Eye (tissue), 1 donor: ENCODE measurements at places on chromosomes 4 and X.

- DNase-seq = no peak
These were observed 511.3 kb upstream of the PCDH7 start for GRCh38 chr4:30208731-30209435.

DNA sequence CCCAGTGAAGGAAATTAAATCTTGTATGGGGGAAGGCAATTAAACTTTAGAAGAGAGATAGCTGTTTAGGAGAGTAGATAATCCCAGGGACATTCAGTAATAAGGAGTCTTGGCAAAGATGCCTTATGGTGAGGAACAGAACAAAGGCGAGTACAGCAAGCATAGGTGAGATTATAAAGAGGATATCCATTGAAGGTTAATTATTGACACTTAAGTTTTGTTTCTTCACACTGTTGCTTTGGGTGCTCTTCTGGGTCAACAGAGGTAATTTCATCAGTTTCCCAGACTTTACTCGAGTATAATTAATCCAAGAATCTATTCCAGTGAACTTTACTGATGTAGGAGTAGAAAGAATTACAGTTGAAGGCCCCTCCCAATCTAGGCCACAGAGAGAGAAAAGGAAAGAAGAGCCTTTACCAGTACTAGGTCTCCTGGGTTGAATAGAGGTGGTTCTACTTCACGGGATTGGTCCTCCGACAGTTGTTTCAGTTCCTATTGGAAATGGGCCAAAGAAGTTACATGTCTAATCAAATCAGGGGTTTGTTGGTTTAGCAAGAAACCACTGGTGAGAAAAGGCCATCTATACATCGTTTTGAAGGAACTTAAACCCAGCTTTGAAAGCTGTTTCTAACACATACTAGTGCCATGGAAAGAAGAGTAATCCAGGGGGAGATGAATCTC lies 27.2 kb downstream of the EPGN start:
- no peak for DNase-seq

- DNase-seq = no peak
These were observed 19.7 kb downstream of the OCRL start for GRCh38 chrX:129559783-129560182.

DNA sequence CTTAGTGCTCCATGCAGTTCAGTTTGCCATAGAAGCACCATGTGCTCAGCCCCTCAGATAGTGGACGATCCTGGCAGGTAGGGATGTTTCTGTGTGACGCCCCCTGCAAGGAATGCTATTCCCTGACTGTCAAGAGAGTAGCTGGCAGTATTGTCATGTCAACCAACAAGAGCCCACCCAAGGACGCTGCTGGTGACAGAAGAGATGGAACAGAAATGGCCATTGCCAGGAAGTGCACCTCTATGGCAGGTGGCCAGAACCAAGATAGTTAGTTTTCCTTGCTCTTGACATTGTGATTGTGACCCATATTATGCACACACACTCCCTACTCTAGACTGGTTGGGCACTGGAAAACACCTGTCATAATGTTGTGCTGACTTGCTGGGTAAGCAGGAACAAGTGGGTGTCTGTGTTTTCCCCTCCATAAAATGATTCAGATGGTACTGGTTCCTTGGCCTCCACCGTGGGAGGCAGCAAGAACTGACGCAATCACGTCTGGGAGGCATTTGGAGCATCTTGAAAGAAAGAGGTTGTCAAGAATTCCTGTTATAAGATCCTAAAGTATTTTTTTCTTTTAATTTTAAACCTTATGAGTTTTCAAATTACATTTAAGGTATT lies 507.9 kb downstream of the MID1IP1 start:
- DNase-seq = no peak

- no peak for DNase-seq
These were observed 89.4 kb upstream of the PPP2R3B start for GRCh38 chrX:475926-476723.

DNA sequence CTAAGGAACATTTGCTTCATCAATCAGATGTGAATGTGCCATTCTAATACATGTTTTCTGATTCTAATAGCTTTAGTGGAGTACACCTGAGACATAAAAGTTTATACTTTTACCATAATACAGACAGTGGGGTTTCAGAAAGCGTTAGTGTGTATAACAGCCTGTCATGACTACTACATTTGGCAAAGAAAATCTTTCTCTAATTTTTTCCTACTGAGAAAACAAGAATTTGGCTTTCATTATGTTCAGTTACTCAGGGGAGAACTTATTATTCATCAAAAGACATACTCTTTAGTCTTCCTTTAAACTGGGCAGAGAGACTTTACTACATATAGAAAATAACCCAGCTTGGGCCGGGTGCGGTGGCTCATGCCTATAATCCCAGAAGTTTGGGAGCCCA lies 104.9 kb downstream of the PCDH18 start:
- no peak for DNase-seq

DNA sequence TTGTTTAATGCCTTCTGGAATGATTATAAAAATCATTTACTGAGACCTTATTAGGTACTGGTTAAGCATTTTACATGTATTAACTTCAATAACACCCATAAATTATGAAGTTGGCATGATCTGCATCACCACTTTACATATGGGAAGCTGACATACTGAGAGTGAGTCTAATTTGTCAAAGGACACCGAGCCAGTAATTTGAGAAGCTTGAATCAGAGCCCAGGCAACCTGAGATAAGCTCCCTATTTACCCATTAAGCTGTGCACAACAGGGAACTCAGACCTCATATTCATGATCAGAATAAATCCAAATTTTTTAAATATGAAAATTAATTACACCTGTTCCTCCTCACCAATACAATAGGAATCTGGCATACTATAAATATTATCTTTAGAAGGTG lies 247.9 kb upstream of the EPHA5 start:
- DNase-seq = no peak

GRCh38 chr4:110970642-110971041 lies 347.8 kb upstream of the PITX2 start:
- DNase-seq = no peak

- DNase-seq = no peak
These were observed 2614.2 kb downstream of the PCDH7 start for GRCh38 chr4:33334416-33334815.

DNA sequence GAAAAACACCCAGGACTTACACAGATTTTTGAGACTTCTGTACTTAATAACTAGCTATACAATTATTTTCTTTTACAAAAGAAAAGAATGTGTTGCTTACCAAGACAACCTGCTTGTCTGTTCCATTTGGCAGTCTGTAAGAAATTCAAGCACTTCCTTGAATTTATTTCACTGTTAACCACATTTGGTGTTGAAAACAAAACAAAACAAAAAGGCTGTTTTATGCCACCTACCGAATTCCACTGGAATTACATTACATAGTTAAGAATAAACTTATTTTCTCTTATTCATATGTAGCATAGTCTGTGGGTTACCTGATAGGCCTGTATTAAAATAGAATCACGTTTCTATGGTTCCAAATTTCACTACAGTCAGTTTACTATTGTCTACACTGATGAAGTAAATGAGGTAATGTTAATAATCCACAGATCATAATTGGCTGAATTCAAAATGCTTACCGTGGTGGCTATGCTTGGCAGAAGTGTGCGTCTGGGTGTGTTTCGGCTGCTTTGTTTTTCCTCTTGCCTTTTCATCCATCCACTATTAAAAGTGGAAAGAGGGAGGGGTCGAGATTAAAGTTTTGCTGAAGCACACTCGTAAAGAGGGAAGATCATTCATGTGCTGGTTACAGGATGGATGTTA lies at the start of gene TLR1:
Gene TLR1 (minus strand): TSS at position 138 of the 642 bp plus-strand sequence. CDS start 5,960 bp downstream, outside the sequence.
- peak; percentile 53 for DNase-seq

DNA sequence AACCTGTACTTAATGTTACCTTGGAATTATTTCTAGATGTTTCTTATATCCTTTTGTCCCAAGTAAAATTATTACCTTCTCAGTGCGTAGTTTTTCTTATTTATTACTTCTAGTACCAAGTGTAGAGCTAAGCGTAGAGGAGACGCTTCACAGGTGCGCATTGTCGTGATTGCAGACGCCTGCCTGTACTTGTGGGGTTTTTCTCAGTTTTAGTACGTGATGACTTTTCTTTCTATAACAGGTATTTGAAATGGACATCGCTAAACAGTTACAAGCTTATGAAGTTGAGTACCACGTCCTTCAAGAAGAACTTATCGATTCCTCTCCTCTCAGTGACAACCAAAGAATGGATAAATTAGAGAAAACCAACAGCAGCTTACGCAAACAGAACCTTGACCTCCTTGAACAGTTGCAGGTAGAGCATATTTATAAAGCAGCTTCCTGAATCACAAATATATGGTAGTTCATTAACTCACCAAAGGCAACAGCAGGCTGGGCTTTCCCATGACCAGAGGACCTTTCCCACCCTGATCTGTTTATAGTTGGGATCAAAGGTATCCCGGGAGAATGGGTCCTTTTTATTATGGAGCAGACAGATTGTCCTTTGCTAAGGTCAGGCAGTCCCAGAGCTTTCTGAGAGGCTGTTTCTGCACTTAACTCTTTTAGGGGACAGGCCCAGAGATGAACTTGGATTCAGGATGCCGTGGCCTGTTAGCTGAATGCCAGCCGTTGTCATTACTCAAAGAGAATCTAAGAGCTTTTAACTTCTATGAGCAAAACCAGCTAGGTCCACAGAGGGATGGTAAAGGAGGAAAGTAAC lies 172.9 kb downstream of the PTTG2 start:
- no peak for DNase-seq

DNA sequence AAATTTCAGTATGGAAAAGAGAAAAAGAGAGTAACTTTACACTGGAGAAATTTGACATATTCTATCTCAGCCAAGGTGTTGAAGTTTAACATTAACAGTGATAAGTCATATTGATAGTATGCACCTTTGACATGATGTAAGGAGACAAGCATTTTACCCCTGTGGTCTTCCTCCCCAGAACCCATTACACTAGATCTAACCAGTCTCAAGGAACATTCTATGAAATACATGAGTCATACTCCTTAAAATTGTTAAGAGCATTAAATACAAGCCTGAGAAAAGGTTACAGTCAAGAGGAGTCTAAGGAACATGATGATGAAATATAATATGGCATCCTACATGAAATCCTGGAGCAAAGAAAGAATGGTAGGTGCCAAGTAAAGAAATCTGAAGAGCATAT lies 1151.3 kb upstream of the IGFBP7 start:
- no peak for DNase-seq

- DNase-seq = no peak
These were observed 37.1 kb downstream of the NELFA start for GRCh38 chr4:1971456-1972200.

DNA sequence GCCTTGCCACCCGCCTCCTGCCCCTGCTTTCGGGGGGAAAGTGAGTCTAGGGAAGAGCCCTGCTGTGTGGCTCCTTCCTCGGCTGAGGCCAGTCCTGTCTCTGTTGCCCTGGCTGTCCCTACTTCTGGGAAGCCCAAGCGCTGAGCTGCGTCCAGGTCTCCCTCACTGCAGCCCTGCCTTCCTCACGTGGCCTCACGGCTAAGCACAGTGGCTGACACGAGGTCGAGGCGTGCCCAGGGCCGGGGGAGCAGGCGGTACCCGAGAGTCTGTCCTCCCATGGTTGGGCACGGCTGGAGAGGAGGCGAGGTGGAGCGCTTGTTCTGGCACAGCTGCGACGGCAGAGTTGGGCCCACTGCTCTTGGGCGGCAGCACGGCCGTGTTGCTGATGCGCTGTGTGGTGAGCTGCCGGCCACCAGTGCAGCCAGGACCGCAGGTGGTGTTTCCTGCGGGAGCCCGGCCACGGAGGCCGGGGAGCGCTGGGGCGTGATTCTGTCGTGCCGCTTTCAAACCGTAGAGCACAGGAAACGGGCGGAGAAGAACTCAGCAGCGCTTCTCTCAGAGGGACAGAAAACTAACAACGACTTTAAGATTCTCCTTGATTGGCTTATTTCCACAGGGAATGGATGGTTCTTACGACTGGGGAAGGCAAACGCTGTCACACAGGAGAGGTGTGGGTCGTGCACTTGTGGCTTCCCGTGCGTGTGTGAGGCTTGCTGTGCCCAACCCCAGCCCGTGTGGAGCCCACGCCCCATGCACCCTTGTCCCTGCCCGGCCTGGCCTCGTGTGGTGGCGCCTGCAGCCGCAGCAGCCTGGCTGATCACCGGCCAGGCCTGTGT lies 21.3 kb downstream of the MAEA start:
- DNase-seq = no peak

DNA sequence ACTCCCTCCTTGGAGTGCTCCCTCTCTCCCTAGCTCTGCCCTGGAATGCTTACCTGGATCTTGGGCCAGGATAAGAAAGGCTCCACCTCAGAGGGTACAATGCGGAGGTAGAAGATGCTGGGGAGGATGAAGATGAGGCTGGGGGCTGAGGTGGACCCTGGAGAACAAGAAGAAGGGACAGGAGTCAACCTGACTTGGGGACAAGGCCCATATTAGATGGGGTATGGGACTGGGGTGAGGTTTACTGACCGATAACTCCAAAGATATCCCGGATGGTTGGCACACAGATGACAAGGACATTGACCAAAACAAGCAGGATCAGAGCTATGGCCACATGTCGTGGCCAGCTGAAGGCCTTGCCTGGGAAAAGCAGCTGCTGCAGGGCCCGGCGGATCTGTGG lies 10.6 kb downstream of the SLC38A5 start:
- DNase-seq = no peak

DNA sequence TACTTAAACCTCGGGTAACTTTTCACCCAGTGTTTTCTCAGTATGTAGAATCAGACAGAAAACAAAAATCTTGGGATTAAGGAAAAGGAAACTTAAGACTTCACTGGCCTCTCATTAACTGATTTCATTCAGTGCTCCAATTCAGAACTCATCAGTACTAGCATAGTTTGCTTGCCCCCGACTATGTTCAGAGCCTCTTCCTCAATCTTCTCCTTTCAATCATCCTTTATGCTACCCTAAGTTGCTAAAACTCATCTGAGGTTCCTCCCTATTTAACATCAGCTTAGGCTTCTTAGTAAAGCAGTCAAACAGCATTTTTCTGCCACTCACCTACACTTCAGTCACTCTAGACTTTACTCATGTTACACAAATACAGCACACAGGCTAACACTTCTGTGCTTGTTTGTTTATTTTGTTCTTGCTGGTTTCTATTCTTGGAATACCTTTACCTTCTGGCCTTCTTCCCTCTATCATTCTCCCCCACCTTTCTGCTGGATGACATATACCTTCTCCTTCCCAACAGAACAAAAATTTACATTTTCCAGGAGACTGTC lies 163.0 kb upstream of the TLL1 start:
- peak; percentile 16 for DNase-seq

- peak; percentile 51 for DNase-seq
These were observed 261.7 kb upstream of the FAM241A start for GRCh38 chr4:111883557-111883999.

GRCh38 chr4:23706972-23707651 lies 182.7 kb downstream of the PPARGC1A start:
- no peak for DNase-seq

GRCh38 chrX:19805046-19805690 lies 82.2 kb downstream of the SH3KBP1 start:
- peak; percentile 36 for DNase-seq

GRCh38 chrX:138925330-138925729 lies 213.8 kb upstream of the FGF13 start:
- DNase-seq = no peak

- DNase-seq = no peak
These were observed 183.2 kb upstream of the HS3ST1 start for GRCh38 chr4:11611868-11612267.

DNA sequence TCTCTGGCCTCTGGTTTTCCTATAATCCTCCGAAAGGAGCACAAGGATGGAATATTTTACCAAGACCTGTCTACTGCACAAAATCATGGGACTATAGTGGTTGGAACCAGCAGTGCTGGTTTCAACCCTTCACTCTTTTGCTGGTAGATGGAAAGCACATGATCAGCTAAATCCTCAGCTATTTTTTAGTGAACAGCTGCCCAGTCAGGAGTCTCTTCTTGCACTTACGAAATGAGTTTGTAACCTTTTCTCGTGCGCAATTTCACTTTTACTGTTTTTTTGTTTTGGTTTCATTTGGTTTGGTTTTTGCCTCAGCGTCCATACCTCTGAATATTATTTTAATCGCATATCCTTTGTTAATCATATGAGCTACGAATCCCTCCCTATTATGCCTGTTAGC lies 418.5 kb upstream of the CPEB2 start:
- DNase-seq = no peak
